Anterior cingulate cortex (tissue), 58 donors: ENCODE measurements at places on chromosomes 12 and 14.
A peak's percentile ranks its signal among the peaks of the same experiment; 100 is the strongest.

DNA sequence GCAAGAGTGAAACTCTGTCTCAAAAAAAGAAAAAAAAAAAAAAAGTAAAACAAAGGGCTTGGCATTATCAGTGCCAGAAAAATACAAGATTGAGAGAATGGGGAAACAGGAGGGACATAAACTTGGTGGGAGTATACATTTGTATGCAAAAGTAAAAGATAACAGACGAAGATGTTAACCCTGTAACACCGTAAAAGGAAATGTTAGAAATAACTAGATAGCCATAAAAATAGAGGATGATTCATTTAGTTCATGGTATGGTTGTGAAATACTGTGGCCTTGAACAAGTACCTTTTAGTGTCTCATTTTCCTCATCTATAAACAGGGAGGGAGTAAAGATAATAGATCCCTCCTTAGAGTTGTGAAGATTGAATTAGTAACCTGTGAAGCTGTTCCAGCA lies 33.3 kb downstream of the ATP2A2 start:
- DNase-seq, result no peak

GRCh38 chr14:99946652-99947489 lies 118.4 kb upstream of the EVL start:
- DNase-seq, result no peak

GRCh38 chr12:133156125-133156690 lies 25.1 kb upstream of the ZNF268 start:
- DNase-seq, result no peak

DNA sequence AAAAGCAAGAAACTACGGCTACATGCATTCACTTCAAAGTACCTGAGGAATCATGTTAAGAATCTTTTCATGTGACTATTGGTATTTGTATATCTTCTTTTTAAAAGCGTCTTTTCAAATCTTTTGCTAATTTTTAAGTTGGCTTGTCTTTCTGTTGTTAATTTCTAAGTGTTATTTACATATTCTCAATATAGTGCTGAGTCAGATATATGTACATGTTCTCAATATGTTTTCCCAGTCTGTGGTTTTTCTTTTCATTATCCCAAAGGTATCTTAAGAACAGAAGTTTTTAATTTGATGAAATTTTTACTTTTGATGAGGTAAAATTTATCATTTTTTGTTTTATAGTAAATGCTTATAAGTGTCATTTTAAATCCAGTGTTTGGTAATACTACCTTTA lies 24.0 kb downstream of the DCP1B start:
- no peak for DNase-seq

DNA sequence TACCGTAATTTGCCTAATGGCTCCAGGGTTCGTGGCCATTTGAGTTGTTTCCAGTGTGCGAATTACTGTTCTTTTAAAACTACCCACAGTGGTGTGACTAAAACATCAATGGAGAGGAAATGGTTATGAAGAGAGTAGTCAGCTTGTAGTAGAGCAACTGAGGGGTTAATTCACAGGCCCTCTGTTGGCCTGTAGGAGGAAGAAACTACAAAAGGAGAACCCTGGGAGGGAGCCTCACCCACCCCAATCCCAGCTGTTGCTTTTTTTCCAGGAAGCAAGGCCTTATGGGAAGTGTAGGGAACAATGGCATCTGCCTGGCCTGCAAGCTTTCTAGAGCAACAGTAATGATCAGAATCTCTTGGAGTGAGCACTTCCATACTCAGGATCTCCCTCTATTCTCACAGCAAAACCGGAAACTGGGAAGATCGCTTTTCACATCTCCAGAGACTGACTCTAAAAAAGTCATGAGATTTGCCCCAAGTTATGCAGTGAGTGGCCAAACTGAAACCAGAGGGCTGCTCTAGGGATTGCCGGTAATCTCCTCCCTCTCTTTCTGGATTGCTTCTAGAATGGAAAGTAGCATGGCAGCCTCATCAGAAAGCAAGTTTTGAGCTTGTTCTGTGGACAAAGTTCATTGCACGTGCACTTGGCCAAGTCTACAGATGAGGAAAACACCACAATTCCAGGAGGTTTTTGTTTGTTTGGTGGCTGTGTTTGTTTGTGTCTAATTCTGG lies 125.3 kb upstream of the PWP1 start:
- DNase-seq, result no peak

GRCh38 chr14:32382704-32383103 lies 53.6 kb downstream of the AKAP6 start:
- DNase-seq, result no peak

GRCh38 chr12:89414322-89414721 lies 62.0 kb upstream of the DUSP6 start:
- no peak for DNase-seq

DNA sequence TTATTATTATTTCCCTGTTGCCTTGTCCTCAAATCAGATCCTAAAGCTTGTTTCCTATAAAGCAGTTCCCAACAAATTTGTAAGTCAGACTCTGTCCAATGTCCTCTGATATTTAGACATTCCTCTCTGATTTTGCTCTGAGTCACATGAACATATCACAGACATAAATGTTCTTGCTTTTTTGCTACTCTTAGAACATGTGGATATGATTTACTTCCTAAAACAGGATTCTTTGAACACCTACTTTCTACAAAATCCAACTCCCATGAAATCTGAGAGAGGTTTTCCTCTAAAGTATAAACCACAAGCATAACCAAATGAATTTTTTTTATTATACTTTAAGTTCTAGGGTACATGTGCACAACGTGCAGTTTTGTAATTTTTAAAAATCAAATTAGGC lies 181.3 kb upstream of the SLC38A2 start:
- no peak for DNase-seq

DNA sequence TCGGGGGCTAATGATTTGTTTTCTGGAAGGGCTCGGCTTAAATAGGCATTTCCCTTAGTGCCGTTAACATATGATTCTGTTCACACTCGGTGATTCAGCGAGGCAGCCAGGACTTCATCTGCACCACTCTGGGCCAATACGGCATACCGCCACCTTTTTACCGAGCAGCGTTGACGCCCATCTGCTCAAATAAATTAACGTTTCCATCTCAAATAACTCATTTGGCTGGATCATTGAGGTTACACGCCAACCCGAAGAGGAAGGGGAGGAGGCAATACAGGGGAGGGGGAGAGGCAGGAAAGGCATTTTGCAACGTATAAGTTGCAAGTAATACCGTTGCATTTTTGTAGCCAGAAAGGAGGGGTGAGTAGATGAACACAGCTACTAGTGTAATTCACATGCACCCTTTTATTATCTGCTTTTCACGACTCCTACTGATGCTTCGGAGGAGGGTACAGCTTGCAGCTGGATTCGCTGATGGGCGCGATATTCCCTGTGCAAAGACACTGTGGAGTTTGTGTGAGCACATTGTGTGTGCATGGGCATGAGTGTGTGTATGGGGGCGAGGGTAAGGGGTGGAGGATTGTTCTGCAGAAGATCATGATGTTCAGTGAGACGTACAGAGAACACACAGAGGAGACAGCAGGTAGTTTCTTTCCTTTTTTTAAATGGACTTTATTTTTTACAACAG lies 45.9 kb downstream of the MAP1LC3B2 start:
- no peak for DNase-seq

GRCh38 chr12:32606443-32606842 lies 72.7 kb upstream of the DNM1L start:
- no peak for DNase-seq

- DNase-seq, result no peak
These were observed 305.0 kb downstream of the NELL2 start for GRCh38 chr12:44571006-44571550.

- peak; percentile 27 for DNase-seq
These were observed 38.6 kb downstream of the MGST1 start for GRCh38 chr12:16385782-16386646.

GRCh38 chr12:82698708-82699564 lies 12.2 kb downstream of the TMTC2 start:
- no peak for DNase-seq

- no peak for DNase-seq
These were observed 34.6 kb downstream of the NOC4L start for GRCh38 chr12:132178801-132179401.

- DNase-seq, result no peak
These were observed 202.2 kb upstream of the DCN start for GRCh38 chr12:91384806-91385205.

- DNase-seq, result no peak
These were observed 50.3 kb downstream of the MON2 start for GRCh38 chr12:62516927-62517326.

DNA sequence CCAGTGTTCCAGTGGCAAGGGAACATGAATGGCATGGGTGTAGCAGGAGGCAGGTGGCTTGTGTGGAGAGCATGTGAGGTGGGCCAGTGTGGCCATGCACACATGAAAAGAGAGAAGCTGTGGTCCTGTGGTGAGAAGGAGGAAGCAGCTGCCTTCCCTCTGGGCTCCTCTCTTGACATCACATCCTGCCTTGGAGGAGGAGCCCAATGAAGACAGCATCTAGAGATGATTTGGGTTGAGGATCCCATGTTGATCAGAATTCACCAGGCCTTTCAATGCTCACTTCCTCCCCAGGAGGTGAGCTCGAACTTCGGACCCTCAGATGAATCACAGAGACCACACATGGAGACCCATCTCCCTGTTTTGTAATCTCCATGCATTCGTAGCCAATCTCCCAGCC lies 82.6 kb downstream of the LRRC74A start:
- no peak for DNase-seq

DNA sequence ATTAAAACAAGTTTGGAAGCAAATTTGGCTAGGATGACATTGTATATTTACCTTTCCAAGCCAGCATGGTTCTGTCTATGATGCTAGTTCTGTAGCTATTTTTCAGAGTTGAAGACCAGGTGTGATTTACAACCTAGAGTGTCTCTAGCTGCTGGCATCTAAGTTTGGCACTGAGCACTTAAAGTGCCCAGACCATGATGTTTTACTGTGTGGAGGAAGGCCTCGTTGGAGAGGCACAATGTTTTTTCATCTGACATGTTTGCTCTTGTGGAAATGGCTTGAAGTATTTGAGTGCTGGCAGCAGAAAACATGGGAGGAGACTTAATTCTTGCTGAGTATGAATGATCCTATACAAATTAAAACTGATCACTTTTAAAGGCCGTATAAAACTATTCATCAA lies 13.0 kb upstream of the C12orf71 start:
- DNase-seq, result no peak

- no peak for DNase-seq
These were observed 13.1 kb downstream of the SERPINA3 start for GRCh38 chr14:94625353-94625635.

DNA sequence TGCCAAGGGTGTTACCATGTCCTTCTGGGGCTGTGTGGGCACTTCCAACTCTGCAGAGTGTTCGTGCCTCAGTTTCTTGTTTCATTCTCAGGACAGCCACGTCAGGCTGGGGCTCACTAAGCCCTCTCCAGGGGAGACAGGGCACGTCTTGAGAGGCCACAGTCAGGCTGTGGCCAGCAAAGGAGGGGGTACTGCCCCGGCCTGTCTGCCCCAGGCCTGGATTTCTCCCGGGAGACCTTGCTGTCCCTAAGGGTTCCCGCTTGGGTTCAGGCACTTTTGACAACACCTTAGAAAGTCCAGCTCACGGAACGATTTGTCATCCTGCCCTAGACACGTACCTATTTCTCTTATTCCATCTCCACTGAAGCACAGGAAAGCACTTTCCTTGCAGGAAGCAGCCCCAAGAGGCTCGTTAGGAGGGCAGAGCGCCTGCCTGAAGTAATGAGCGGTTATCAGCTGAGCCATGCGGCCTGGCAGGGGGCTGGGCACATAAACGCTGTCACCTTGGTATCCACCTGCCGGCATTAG lies 290.4 kb upstream of the RTL1 start:
- no peak for DNase-seq

DNA sequence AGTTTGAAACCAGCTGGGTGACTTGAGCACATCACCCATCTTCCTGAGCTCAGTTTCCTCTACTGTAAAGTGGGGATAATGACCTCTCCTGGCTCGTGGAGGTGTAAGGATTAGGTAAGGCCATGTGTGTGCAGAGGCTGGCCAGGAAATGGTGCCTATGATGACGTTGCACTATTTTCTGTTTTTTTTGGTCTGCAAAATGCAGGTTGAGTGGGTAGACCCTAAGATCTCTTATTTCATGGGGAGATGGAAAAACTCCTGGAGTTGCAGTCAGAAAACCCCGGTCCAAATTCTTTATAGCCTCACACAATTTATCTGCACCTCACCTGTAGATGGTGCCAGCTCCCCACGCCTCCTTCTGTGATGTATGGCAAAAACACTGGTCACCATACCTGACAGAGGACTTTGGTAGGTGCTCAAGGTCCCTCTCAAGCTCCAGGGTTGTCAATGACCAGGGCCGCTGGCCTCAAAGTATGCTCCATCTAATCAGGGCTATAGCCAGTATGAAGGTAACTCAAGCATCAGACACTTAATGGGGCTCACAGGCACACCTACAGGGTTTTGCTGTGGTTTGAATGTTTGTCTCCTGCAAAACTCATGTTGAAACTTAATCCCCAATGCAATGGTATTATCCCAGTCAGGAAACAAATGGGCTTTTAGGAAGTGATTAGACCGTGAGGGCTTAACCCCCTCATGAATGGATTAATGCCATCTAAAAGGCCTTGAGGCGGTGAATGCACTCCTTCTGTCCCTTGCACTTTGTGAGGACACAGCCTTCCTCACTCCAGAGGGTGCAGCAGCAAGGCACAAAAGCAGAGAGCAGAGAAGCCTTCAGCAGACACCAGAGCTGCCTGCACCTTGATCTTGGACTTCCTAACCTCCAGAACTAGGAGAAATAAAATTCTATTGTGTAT lies 17.6 kb downstream of the C14orf132 start:
- no peak for DNase-seq

DNA sequence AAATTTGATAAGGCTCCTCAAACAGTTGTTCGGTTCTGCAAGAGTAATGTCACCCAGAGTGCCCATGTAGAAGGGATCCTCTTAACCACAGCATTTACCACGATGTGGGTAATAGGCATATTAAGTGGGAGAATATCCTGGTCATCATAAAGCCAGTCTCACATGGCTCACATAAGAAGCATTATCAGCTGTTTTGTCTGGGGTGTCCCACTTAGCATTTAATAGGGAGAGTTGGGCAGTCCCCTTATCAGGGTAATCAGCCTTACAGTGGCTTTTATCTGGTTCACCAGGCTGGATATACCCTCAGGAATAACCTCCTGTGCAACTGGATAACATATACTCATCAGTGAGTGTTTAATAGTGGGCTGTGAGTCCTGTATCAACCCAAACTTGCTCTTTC lies 12.9 kb upstream of the TMEM263 start:
- DNase-seq, result no peak

GRCh38 chr12:130813436-130813835 lies 25.6 kb downstream of the STX2 start:
- DNase-seq, result no peak

DNA sequence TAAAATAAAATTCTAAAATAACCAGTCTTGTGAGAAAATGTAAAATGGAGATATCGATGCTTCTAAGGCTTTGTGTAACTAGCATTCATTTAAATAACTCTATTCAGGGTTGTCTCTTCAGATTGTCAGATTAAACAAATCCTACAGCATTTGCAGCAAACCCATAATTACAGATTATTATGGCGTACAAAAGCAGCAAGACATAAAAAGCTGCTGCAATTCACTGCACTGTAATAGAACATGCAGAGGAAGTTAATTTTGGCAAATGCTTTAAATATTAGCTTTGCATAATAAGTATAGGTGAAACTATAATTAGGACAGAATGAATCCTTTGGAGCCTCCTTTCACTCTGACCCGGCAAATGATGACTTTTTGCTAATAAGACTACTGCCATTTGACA lies 98.3 kb downstream of the INSM2 start:
- no peak for DNase-seq
